Amniotic stem cell (primary cell): ENCODE measurements at places on chromosomes 2 and 18.

GRCh38 chr18:49193252-49193651, 242.5 kb upstream of the SMAD7 start:
- DNase-seq = no peak

GRCh38 chr2:120034621-120035020, 21.7 kb downstream of the EPB41L5 start:
- no peak for DNase-seq

- DNase-seq = no peak
These were observed 5.8 kb upstream of the WNT6 start for GRCh38 chr2:218853766-218854165.

DNA sequence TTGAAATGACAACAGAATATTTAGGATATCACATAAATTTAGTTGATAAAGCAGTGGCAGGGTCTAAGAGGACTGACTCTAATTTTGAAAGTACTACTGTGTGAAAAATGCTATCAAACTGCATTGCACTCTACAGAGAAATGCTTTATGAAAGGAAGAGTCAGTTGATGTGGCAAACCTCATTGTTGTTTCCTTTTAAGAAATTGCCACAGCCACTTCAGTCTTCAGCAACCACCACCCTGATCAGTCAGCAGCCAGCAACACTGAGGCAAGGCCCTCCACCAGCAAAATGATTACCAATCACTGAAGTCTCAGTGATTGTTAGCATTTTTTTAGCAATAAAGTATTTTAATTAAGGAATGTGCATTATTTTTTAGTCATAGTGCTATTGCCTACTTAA, 488.7 kb upstream of the SLC39A10 start:
- DNase-seq = no peak

GRCh38 chr2:233999182-233999581, 51.3 kb upstream of the SPP2 start:
- no peak for DNase-seq

- no peak for DNase-seq
These were observed 21.2 kb downstream of the QPCT start for GRCh38 chr2:37365669-37366068.

DNA sequence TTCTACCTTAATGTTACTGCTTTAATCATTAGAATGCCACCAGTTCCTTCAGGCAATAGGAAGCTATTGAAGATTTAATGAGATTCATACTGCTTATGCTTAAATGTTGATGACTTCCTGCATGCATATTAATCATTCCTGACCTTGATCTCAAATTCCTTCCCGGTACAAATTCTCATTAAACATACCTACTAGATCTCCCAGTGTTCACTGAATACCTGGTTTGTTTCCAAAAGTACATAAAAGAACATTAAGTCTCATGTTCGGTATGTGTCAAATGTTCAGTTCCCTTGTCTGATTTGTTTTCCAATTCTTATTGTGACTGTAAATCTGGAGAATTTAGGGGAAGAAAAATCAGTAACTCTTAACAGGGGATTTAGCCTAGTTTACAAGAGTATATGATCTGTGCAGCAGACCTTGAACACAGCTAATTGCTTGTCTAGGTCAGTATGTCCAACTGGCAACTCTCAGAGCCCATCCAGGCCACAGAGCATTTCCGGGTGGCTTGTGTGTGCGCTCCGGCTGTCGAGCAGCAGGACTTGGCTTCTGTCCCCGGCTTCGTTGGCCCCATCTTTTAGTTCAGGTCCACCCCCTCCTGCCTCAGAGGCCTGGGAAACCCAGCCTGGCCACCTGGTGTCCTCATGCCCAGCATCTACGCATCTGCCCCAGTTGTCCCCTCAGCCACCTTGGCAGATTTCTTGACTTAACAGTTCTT, 13.1 kb downstream of the METAP1D start:
- no peak for DNase-seq

GRCh38 chr2:170411660-170412059, 233.7 kb downstream of the MYO3B start:
- no peak for DNase-seq

DNA sequence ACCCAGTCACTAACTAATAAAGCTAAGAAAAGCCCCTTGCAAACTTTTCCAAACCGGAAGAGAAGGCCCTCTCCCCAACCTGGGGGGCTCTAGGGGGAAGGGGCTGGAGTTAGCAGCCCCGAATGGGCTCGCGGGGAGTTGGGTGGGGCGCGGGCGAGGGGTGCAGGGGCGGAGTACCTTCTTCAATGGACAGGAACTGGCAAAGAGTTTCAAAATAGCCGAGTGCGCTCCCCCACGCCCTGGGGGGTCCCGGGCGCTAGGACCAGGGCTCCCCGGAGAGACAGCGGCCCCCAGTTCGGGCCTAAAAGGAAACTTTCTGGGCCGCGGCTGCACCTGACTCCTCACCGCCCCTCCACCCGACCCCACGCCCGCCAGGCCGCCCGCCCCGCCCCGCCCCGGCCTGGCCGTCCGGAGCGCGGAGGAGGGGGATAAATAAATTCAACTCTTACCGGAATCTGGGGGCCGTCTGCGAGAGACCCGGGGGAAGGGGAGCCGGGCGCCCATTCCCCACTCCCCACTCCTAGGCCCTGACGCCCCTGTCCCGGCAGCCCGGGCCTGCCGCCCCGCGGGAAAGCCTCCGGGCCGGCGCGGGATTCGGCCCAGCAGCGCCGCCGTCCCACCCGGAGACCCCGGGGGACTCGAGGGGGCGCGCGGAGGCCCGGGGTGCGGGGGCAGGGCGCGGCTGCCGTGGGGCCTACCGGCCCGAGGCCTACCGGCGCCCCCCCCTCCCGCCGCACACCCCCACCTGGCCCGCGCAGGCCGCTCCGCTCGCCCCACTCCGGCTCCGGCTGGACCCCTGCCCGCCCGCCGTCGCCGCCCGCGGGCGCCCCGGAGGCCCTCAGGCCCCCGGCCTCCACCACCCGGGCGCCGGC, 868 bp downstream of the INO80D start:
- no peak for DNase-seq

DNA sequence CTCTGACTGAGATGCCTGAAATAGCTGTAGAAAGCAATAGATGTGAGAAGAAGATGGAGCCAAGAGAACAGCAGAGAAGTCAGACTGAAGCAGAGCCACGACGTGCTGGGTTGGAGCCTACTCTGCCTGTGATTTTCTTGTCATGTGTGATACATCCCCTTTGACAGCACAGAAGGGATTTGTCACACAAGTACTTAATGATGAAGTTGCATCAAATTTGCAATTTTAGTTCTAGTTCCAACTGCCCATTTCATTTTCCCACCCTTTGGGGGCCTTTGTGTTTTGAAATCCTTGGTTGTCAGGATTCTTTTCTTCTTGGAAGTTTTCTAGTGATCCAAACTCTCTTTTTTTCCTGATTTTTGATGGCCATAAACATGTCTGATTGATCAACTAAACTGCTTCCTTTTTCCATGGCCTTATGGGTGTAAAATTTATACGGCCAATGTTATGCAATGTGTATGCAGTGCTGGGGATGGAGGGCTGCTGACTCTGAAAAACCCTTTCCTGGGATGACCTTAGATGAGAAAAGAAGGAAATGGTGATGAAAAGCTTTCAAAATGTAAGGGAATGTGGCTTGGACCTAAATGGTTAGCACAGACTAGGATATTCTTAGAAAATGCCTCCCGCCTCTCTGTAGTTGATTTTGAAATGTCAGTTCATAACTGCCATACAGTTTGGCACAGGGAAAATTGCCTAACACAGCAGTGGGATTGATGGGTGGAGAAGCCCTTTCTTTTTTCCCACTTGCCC, 9.6 kb upstream of the B3GNT2 start:
- no peak for DNase-seq

- no peak for DNase-seq
These were observed 697.0 kb upstream of the ID2 start for GRCh38 chr2:7984693-7985353.

GRCh38 chr2:72984172-72984671, 66.9 kb downstream of the EMX1 start:
- DNase-seq = no peak

- no peak for DNase-seq
These were observed 42.2 kb downstream of the CD302 start for GRCh38 chr2:159755788-159756187.

DNA sequence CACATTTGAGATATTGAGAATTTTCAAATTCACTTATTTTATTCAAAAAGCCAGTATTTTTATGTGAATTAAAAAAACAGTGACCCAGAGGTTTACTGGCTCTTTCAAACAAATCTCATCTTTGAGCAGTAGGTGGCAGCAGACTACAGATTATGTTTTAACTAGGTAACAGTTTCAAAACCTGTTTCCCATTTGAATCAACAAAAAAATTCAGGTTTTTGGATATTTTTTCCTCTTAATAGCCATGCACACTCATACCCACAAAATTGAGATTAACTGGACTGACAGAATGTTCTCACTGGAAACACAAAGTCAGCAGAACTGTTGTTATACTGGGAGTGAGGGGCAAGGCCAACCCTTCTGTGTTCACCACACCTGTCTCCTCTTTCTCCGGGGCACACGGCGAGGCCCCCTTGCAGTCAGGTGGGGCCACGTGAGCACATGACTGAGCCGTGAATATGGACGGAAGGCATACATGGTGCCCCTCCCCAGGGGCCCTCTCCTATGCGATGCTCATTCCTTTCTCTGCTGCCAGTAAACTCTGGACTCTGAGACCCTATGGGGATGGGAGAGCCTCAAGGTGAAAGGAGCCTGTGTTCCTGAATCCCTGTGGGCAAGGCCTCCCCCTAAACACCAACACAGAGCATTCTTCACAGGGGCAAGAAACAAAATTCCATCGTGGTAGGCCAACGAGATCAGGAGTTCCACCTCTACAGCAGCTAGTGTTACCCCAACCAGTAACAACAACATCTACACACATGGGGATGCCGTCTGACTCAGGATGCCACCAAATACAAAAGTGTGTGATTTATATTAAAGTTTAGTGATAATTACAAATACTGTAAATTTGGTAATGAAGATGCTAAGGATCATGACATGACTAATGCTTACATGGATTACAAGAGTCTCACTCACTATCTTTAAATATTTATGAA, 80.4 kb downstream of the LPIN2 start:
- DNase-seq = peak; percentile 67

GRCh38 chr18:57959278-57959677, 84.7 kb upstream of the NEDD4L start:
- no peak for DNase-seq

DNA sequence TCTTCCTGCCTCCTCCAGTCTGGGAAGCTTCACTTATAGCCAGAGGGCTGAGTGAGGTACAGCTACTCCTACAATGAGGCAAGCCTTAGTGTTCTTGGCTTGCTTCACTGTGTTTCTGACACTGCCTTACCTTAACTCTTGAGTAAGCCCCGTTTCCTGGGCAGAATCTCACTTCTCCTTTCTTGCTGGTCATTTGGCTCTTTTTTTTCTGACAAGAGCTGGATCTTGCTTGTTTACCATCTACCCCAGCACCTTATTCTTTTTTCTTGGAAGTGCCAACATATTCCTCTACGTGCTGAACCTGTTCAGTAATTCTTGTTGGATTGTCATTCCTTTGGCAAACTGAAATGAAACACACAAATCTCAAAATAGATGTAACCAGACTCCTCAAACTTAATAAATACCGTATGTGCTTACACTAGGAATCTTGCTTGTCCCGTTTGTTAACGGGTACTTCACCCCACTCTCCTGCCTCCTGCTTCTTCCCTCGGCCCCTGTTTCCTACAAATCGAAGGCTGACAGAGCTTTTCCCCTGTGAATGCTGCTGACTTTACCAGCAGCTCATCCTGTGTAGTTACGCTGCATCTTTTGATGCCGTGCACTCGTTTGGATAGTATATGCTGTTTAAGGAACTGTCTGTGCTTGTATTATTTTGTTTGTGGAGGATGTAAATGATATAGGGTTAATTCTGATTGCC, 132.2 kb downstream of the FMNL2 start:
- DNase-seq = no peak

GRCh38 chr2:127047716-127048617, 59.0 kb downstream of the BIN1 start:
- no peak for DNase-seq

DNA sequence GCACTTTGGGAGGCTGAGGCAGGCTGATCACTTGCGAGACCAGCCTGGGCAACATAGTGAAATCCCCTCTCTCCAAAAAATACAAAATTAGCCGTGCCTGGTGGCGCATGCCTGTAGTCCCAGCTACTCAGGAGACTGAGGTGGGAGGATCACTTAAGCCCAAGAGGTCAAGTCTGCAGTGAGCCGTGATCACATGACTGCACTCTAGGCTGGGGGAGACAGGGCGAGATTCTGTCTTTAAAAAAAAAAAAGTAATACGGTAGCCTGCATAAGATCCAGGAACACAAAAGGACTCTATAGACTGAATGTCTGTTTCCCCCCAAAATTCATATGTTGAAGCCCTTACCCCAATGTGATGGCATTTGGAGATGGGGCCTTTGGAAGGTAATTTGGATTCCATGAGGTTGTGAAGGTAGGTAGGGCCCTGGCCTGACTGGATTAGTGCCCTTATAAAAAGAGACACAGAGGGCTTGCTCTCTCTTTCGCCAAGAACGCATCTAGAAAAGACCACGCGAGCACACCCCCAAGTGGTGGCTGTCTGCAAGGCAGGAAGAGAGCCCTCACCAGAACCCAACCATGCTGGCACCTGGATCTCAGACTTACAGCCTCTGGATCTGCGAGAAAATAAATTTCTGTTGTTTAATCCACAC, 17.0 kb downstream of the MBOAT2 start:
- no peak for DNase-seq

DNA sequence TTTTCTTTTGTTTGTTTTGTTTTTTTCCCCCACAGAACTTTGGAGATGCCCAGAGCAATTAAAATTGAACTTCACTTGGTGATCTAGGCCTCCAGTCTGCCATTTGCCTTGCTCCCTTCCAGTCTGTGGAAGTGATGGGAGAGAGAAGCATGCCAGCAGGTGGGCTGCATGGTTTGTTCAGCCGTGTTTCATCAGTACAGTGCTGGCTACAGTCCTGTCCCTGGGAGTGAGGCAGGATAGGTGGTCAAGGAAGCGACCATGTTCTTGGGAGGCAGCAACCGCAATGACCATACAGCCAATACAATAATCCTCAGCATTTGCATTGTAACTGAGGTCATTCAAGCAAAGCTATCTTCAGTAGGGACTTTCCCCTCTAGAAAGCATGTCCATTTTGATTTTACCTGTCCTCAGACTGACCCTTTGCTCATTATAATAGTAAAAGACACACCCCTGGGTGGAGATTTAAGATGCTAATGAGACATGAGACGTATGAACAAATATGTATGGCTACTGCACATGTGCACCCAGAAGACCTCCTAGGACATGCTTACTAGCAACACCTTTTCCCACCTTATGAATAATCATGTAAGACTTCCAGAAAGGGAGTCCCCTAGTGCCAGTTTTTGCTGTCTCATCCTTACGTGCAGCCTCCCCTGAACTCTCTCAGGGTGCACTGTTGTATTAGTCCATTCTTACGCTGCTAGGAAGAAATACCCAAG, 11.1 kb upstream of the LIPG start:
- DNase-seq = no peak

DNA sequence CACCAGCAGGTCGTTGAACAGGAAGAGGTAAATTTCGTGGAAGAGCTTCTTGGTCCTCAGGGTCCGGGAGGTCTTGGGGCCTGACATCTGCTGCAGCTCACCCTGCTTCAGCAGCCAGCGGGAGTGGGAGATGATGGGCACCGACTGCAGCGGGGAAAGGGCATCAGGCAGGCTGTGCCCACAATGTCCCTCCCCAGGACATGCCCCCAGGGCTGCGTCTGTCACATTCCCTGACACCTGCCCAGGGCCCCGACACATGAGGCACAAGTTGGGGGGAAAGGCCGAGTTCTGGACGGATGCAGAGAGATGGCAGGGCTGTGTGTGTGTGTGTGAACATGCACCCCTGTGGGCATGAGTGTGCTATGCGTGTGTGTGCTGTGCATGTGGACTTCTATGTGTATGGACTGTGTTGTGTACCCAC, 13.9 kb downstream of the SNORC start:
- DNase-seq = no peak

GRCh38 chr2:121647396-121647795, 1.9 kb downstream of the CLASP1 start:
- no peak for DNase-seq
